ENCODE measurements at places on chromosomes 2 and 18. TPM values are rescaled to one million over a fixed set of nuclear protein-coding genes. Genes with fewer than 3 reads are reported as not detected.

XDH gene
- not detected for total RNA-seq

TTN gene
- total RNA-seq: under 0.01 TPM

DAW1 gene
- total RNA-seq: not detected

- DNase-seq: no peak
Observed at GRCh38 chr2:18619091-18619490, 29.7 kb upstream of the NT5C1B start.

IL1R2 gene
- total RNA-seq: 3.6 TPM

All from HepG2 (cell line).